Daoy (cell line): ENCODE measurements at places on chromosomes 6 and 20.

DNA sequence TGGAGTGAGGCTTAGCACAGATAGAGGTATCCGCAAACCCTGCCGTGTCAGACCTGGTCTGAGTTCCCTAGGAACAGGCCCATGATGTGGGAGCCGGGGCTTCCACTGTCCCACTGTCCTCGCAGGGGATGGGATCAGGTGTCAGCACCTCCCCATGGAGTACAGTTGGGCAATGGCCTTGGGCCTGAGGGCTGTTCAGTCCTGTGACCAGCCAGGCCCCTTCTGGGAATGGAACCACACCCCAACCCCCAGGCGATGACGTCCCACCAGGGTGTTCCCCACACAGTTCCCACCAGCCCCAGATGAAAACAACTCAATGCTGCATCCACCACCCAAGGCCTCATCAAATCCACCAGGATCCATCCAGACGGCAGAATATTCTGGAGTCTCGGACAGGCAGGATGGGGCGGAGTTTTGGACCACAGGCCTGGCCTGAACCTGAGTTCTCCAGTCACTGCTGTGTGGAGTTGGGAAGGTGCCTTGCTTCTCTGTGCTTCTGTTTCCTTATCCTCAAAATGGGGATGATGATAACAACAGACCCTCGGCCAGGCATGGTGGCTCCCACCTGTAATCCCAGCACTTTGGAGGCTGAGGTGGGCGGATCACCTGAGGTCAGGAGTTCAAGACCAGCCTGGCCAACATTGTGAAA is 62.2 kb downstream of the UBE2V1 start:
- DNase-seq = no peak

- DNase-seq = no peak
These were observed 12.4 kb upstream of the CPNE5 start for GRCh38 chr6:36851626-36852025.

DNA sequence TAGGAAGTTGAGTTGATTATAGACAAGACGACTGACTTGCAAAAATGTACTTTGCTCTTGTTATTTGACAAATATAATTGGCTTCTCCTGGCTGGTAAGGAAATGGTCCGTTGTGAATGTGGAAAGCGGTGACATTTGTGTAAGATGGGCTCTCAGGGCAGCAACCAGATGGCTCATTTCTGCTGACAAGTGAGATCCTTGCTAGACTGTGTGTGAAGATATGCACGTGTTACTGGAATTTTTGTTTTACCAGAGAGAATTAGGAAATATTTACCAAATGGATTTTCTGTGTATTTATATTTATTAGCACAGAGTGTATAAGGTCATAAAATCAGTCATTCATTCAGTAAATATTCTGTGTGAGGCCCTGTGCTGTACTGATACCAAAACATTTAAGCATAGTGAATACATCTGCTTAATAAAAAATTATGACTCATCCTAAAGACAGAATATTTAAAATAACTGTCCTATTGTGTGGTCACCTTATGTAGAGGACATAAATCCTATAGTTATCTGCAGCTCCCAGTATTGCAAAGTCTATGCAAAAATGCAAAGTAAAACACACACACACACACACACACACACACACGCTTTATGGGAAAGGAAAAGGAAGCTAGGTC is 109.9 kb upstream of the ASF1A start:
- no peak for DNase-seq

DNA sequence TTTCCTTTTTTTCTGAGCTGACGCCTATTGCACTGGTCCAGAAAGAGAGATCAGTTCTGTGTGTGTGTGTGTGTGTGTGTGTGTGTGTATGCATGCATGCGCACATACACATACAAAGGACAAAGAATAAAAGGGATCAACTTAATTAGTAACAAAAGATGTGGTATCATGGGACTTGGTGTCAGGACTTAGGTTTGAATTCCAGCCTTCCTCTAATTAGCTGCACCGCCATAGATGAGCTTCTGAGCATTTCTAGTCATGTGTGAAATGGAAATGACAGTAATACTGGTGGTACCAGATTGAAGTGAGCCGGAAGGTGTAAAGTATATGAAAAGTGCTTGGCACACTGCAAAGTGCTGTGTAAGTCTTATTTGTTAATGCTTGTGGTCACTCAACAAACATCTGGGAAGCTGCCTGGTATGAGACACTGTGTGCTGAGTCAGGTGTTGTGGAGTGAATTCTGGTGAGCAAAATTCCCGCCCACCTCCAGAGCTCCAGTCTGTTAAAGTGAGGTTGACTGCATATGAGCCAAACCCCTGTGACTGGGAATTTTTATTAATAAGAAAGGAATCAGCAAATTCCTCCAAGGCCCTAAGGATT is 12.4 kb downstream of the DAAM2 start:
- DNase-seq = peak; percentile 72

- peak; percentile 94 for DNase-seq
These were observed 31.7 kb upstream of the SCUBE3 start for GRCh38 chr6:35181933-35182612.

DNA sequence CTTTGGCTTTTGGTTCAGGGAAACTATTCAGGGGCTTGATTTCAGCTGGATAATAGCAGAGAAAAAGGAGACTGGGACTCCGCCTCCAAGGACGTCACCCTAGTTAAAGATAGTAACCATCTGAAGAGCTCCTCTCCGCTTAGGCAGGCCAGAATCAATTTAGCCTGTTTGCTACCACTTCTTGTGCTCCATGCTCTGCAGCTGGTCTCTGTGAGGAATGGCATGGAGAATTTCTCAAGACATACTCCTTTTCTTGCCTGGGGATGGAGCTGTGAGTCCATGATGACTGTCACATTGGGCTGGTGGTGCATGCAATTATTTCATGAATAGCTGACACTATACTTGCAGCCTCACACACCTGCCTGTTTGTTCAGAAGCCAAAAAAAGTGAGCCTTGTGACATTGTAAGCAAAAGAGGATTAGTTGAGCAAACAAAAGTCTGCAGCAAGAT is 61.4 kb downstream of the TXLNB start:
- no peak for DNase-seq

DNA sequence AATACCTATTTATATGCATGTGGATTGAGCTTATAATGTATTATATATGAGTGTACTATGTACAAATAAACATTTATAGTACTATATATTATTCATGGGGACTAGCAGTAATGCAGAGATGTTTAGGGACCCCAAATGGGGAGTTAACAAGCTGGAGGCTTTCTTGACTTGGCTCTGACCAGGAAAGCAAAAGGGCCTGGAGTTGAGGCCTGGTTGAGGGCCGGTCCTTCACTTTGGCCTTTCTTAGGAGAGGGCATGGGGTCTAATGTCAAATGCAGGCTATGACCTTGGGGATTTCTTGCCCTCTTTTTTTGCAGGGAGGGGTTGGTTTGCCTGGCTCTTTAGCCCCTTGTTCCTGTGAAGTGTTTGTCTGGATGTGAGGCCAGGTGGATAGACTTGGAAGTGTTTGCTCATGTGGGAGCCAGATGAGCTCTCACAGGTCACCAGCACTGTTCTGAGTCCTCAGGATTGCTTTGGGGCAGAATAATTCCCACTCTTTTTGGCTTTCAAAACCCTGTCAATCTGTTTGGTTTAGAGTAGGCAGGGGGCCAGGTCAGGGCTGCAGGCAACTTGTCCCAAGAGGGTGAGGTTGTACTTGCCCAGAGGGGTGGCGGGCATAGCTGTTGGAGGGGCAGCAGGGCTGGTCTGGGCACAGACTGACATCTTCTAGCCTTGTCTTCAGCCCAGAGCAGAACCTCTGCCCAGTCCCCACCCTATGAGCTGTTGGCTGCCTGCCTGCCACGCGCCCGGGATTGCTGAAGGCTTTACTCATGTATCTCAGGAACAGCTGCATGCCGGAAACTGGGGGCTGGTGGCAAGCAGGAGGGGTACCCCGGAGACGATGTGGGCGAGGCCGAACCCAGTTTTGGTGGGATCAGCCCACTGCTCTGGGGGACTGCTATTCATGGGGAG is 14.6 kb downstream of the TJAP1 start:
- peak; percentile 79 for DNase-seq

DNA sequence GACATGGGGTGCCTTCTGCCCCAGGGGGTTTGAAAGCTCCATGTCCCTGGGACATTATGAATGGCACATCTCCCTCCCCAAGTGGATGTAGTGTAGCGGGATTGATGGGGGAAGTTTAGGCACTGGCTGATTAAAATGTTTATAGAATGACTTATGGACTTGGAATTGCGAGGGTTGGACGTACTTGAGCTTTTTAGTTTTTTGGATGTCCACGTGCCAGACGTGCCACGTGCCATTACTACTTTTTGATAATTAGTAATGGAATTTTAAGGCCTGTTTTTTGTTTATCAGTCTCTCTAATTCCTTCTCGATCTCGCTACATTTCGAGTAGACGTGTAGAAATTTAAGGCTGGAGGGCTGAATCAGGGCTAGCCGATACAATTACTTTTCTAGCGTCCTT is 162.8 kb downstream of the TBXT start:
- DNase-seq = no peak

DNA sequence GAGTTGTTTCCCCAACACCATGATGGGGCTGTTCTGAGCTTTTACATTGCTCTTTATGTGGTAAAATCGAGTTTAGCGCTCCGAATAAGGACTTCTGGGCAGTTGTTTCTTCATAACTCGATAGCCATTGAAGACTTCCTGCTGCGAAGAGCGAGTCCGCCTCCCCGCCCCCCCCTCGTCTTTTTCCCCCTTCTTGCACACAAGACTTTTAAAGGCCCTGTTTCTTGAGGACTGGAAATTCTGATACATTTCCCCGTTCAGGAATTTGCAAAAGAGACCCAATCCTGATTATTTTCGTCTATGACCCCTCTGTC is 1.5 kb upstream of the CITED2 start:
- DNase-seq = peak; percentile 30

DNA sequence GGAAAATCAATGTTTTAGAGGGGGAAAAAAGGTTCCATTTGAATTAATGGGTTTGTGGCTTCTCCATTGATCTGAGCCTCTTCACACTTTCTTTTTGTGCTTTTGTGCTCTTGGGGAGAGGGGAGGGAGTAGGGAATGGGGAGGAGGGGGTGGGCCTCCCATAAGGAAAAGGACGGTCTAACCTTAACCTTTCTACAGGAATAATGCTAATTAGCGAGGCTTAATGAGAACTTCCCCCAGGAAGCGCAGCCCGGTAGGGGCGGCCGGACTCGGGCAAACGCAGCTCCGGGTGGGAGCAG is 103.0 kb downstream of the NOL4L start:
- DNase-seq = no peak

DNA sequence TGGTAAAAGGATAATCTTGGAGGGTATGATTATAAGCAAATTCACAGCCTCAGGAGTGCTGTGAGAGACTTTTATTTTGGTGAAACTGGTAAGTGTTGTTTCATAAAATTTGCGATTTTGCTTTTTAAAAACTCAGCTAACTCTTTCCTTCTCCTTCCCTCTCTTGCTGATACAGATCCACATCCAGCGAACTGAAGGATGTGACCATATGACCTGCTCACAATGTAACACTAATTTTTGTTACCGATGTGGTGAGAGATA is 77.2 kb upstream of the TPD52L1 start:
- DNase-seq = no peak

GRCh38 chr6:125195526-125195925 is 42.0 kb downstream of the TPD52L1 start:
- DNase-seq = no peak

DNA sequence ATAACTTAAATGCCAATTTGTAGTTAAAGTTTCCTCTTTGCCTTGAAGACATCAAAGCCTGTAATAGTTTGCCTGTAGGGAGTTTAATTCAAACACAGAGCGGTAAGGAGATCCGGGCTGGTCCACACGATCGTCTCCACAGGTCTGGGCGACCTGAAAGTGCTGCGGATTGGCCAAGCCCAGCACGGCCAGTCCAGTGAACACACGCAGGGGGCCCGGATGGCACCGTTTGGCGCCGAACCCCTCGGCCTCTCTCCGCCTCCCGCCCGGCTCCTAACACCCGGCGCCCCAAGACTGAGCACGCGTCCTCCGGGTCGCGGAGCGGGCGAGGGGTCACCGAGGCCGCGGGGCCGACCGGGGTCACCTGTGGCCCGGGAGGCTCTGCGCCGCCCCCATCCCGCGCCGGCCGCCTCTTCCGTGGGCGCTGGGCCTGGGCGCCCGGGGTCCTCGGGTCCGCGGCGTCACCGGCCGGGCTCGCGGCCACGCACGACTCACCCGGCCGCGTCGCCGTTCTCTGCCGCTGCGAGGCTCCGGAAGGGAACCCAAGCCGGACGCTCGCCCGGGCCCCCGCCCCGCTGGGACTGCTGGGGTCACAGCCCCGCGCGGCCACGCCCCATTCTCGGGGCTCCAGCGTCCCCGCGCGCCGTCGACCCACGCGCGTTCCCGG is 481 bp downstream of the SERPINB6 start:
- peak; percentile 65 for DNase-seq

DNA sequence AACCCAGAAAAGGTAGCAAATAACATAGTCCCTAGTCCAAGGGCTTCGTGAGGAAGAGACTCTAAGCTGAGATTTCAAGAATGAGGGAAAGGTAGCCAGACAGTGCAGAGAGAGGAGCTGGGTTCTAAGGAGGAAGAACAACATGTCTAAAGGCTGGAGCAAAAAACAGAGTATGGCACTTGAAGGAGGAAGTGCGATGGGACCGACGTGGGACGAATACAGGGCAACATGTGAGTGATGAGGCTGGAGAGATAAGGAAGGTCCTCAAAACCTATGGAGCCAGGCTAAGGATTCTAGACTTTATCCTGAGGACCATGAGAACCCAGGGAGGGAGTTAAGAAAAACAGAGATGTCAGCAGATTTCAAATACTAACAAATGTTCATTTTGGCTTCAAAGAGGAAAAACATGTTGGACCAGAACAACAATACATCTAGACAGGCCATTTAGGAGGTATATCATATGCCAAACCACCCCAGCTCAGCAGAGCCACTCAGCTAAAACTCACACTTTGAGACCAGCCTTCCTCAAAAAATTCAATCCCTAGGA is 17.5 kb downstream of the ATXN1 start:
- no peak for DNase-seq

DNA sequence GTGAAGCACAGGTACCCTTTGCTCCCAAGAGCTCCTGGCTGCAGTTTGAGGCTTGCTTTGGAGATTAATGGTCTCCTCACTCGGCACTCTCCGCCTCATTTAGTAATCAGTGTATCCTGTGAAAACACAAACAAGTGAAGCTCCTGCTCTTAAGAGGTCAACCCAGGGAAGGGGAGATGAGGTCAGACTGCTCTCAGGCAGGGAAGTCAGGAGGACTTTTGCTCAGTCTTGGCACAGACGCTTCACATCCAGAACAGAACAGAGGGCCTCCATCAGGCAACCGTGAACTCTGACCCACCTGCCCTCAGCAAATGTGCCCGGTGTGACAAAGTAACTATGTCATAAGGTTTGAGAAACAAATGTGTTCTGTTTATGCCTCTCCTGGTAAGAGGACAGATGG is 428.8 kb upstream of the JARID2 start:
- no peak for DNase-seq

DNA sequence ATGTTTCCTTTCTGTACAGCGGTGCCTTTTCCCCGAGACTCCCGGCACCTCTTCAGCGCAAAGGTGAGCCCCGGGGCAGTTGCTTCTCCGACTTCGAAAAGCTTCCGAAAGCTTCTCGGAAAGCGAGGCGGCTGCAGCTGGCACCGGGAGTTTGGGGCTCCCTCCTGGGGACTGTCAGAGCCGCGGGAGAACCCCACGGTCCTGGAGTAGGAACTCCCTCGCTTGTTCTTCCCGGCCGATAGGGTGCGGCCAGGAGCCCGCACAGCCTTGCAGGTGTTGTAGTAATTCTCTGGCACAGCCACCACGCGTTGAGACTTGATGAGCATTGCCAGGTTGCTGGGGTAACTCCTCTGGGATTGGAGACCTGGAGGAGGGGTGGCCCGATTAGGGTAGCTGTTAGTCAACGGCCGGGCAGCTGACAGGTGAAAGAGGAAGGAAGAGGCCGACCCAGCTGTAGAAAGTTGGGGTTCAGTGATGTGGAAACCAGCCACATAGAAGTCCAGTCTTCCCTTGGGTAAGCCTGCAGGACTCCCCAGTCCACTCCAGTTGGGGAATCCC is 721 bp downstream of the KDM1B start:
- peak; percentile 64 for DNase-seq
